CD4-positive, alpha-beta T cell treated with Interleukin-21 for 1 hour (primary cell): ENCODE measurements at places on chromosomes 12 and 14.

DNA sequence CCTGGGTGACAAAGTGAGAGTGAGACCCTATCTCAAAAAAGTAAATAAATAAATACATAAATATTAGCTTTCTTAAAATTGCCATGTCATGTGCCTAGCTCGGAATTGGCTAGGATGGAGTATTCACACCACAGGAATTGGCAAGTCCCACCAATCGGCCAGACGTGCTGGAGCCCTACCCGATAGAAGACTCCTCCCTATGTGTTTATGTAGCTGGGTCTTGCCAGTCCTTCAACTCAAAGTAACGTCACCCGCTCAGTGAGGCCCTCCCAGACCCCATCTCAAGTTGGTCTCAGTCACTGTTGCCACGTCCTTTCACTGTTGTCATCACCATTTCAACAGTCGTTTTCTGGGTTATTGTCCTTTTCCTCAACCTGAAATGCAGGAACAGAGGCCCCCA is 20.2 kb downstream of the VRTN start:
- DNase-seq: no peak

DNA sequence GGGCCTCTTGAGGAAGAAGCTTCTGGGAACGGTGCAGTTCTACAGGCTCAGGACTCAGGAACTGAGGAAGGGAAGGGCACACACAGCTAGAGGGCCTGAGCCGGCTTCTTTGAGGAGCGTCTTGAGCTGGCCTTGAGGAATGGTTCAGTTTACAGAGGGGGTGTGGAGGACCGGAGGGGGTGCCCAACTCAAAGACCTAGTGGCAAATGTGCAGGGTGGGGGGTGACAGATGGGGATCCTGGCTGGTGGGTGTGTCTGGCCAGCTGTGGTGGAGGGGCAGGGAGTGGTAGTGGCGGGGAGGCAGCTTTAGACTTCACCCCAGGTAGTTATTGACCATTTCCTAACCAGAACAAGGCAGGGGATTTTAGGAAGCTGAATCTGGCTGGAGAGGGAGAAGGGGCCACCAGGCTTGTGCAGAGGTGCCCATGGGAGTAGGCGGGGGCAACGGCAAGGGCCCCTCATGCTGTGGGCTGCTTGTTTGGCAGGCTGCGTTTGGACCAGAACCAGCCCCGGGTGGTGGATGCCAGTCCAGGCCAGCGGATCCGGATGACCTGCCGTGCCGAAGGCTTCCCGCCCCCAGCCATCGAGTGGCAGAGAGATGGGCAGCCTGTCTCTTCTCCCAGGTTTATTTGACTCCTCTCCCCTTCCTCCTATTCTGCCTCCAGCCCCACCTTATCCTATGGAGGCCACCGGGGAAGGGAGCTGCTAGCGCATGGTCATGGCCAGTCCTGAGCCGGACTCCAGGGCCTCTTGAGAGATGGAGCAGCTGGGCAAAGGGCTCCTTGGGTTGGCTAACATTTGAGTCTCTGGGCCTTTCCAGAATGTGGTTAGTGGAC is 27.8 kb downstream of the PAPLN start:
- no peak for DNase-seq

GRCh38 chr12:25557830-25558436 is 4.8 kb upstream of the LMNTD1 start:
- peak; percentile 8 for DNase-seq

DNA sequence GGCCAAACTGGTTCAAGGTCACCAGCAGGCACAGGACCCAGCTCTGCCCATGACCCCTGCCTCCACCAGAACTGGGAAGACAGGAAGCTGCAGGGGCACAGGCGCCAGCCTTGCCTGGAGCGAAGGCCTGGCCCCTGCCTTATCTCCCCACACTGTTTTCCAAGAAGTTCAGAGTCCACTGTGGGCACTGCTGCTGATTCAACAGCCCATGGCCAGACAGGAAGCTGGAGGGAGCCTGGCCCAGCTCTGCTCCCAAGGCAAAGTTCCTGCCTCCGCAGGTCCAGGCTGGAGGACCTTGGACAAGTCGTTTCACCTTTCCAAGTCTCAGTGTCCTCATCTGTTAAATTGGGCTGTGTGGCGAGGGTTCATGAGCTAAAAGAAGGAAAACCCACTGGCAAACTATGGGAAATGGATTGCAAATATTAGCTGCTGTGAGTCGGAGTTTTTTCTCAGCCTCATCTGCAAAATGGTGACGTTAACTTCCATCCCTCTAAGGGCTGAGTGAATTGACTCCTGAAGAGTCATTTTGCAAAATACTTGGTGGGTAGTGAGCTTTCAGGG is 1.2 kb downstream of the PHETA1 start:
- DNase-seq: no peak

DNA sequence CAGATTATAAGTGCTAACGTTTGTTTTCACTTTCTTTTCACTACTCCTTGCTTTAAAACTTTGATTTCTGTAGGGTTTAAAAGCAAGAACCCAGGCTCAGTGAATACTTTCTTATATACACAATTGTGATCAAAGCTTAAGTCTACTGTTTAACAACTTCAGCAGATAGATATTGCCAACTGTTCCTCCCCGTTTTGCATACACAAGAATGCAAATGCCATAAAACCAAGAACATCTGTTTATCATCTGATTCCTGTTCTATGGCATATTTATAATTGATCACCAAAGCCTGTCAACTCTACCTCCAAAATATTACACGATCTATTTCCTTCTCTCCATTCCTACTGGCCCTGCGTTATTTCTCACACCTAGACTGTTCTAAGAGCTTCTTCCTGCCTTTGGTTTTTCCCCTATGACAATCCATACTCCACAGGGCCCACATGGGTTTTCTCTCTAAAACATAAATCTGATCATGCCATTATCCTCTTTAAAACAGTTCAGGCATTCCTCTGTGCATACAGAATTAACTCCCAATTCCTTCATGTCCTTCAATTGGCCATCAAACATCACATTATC is 15.9 kb downstream of the MED13L start:
- no peak for DNase-seq

DNA sequence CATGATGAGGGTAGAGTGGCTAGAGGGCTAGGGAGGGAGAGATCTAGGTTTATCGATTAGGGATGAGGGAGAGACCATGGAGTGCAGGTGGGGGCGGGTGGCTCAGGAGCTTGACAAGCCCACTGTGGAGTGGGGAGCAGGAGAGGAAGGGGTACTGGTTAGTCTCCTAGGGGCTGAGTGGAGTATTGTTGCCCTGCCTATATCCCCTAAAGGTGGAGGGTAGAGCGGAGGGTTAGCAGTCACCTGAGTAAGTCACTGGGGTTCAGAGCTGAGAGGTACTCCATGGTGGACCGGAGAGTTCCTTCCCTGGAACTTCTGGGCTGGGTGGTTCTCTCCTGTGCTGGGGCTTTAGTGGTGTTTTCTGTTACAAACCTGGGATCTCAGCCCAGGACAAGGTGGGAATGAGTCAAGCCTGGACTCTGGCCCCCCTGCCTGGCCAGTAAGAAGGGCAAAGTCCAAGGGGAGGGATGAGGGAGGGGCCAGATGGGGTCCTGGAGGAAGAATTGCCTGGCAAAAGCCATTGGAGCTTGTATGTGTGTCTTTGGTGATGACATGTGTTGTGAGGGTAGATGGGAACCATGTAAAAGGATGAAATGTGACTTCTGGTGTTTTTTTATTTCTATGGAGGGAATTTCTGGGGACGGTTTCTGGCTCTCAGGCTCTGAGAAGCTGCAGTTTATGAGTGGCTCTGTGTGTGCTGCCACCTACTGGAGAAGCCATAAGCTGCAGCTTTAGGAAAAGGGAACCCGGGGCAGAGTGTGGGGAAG is at the start of gene CIDEB:
CIDEB (minus strand) TSS at position 403 of the 767 bp plus-strand sequence; CDS start at position 284, 119 bp downstream.
- DNase-seq: peak; percentile 74

DNA sequence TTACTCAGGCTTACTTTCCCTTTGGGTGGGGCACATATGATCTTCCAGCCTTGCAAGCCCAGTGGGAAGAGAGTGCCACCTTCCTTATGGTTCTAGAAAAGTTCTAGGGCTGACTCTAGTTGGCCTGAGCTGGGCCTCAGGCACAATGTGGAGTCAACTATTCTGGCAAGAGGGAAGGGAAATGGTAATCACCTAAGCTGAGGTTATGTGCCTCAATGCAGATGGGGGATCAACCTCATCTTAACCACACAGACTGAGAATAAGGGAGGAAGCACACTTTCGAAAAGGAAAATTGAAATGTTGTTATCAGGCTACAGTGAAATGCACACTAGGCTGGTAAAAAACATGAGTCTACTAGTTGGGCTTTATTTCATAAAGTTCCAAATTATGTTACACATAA is 77.5 kb upstream of the RMST start:
- no peak for DNase-seq

GRCh38 chr14:28083389-28083788 is 683.2 kb upstream of the FOXG1 start:
- DNase-seq: no peak

DNA sequence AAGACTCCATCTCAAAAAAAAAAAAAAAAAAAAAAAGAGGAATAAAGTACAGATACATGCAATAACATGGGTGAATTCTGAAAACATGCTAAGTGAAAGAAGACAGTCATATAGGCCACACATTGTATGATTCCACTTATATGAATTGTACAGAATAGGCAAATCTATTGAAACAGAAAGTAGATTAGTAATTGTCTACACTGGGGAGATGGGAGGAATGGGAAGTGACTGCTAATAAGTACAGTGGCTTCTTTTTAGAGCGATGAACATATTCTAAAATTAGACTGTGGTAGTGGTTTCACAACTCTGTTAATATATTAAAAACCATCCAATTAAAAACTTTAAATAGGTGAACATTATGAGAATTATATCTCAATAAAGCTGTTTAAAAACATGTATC is 74.4 kb downstream of the ANKS1B start:
- DNase-seq: no peak

GRCh38 chr12:113462998-113463745 is 8.5 kb downstream of the LHX5 start:
- no peak for DNase-seq

DNA sequence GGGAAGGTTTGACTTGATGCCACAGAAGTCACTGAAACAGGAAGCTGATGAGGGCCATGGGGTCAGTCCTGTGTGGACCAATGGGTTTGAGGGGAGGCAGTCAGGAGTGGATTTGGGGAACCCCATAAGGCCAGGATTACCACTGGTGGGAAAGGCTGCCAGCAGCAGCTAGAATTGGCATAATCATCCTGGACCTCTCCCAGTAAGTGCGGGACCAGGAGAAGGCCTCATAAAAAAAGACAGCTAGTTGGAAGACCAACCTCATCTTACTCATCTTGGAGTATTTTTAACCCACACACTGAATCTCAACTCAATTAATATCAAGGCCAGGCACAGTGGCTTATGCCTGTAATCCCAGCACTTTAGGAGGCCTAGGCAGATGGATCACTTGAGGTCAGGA is 22.7 kb downstream of the TBX3 start:
- no peak for DNase-seq

- no peak for DNase-seq
Measured at GRCh38 chr14:29925101-29925722, 2.4 kb downstream of the PRKD1 start.

- DNase-seq: no peak
Measured at GRCh38 chr12:89340861-89341260, 11.4 kb downstream of the DUSP6 start.

GRCh38 chr14:105485739-105486162 is 935 bp upstream of the CRIP1 start:
- DNase-seq: peak; percentile 83

- DNase-seq: no peak
Measured at GRCh38 chr12:120800665-120801064, 75.0 kb downstream of the ACADS start.

DNA sequence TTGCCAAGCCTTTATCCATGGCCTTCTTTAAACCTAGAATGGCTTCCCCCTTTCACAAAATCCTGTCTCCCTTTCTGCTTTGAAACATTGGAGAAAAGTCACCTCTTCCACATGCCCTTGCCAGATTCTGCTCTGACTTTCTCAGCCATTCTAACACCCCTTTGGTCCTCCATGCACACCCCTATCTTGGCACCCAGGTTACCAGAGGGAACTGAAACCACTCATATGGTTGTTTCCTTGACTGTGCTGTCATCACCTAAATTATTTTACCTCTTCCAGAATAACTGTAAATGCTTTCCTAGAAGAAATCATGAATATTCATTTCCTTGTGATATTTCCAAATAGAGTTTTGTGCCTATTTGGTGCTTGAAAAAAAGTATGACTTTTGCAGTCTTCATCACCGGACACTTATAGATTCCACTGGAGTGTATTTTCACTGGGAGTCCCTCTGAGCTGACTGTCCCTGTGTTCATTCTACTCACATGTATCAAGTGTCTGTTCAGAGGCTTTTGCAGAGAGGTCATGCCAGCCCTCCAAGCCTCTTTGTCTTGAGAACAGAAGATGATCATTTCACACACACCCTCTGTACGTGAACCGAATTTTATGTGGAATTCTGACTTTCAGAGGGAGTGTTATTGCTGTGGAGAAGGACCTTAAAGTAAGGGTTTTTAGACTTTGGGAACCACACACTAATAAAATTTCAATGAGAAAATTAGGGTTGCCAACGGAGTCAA is 74.1 kb downstream of the PLXNC1 start:
- no peak for DNase-seq

DNA sequence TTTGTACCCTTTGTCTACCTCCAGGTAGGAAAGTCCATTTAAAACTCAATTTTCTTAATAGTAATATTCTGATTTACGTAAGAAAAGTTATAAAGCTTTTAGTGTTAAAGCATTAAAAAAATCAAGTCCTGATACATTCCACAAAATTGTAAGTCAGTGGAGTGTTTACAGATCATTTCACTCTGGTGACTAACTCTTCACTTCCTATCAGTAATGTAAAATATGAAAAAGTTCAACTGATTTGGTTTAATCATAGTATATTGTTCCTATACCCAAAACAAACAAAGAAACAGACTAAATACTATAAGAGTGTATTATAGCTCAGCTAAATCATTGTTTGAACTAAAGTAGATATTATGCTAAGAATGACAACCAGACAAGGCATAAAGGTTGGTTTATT is 85.9 kb downstream of the VEZT start:
- no peak for DNase-seq

DNA sequence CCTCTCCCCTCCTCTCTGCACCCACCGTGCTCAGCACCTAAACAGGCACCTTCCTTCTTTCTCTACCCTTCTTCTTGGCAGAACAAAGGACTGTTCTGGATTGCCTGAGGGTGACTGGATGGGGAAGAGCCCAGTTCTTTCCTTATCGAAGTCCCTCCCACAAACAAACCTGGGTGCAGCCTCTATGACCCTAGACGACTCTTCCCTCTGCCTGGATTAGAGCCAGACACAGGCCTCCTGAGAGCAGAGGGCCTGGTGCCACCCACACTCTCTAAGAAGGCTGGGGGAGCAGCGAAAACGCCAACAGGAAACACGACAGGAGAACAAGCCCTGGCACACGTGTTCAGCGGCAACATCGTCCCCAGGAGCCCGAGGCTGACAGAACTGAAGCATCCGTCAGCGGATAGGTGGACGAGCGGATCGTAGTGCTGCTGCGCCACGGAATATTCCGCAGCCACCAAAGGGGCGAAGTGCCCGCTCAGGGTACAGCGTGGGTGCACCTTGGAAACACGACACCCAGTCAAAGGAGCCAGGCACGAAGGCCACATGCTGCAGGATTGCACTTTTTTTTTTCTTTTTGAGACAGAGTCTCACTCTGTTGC is 38.0 kb downstream of the RIMBP2 start:
- no peak for DNase-seq

DNA sequence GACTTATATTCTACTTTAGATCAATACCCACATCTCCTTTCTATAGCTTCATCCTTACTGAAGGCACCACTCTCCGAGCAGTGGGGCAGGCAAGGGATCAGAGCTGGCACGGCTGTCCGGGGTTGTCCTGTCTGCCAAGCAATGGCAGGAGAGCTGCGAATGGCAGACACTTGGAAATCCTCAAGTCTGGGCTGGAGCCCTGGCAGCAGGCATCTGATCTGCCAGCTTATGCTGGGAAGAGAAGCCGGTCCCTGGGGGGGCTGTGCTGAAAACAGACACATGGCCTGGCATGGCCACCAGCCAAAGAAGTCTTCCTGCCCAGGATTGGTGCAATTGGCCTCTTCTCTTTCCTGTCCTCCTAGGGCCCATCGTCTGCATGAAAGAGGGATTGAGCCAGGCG is 280.2 kb upstream of the PWP1 start:
- DNase-seq: no peak
